ENCODE measurements at places on chromosomes 6 and 20. TPM values are rescaled to one million over a fixed set of nuclear protein-coding genes. Genes with fewer than 3 reads are reported as not detected.

The SLC24A3 gene
- not detected for total RNA-seq

The BPIFB2 gene
- not detected for total RNA-seq

The SIRPB2 gene
- 0.79 TPM for total RNA-seq

The TGM3 gene
- total RNA-seq: not detected

The HCK gene
- not detected for total RNA-seq

The NKAIN2 gene
- total RNA-seq: not detected

The ZCCHC3 gene
- total RNA-seq: 14.9 TPM

The ABT1 gene
- 18.2 TPM for total RNA-seq

The C6orf141 gene
- total RNA-seq: 7.8 TPM

The PNPLA1 gene
- total RNA-seq: not detected

The SOD2 gene
- total RNA-seq: 90.1 TPM
